ENCODE measurements at places on chromosomes 3 and 15.

GRCh38 chr3:160398820-160399124 is 253 bp downstream of the IFT80 start:
- DNase-seq = no peak

GRCh38 chr3:169060037-169060436 is 603.5 kb downstream of the MECOM start:
- DNase-seq = no peak

- DNase-seq = no peak
Measured at GRCh38 chr3:120147072-120147871, 53.0 kb upstream of the GSK3B start.

DNA sequence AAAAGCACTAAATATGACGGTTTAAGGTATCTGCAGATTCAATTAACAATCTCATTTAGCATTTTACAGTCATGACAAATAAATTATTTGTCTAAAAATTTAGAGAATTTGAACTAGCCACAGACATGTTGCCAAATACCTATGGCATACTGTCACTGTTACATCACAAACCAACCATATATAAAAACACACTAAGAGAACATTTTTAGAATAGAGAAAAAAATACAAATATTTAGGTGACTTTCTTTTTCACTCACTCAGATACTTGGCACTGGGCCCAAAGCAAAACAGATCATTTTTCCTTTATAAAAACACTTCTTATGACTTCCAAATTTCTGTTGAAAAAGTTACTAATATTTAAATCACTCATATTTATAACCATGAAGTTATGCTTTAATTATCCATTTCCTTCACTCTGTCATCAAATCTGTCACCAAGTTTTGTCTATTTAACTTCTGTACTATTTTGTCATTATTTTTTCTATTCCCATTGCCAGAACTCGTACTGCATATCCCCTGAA is 644.7 kb downstream of the OTOL1 start:
- no peak for DNase-seq

GRCh38 chr3:186432189-186432588 is 70.2 kb upstream of the DGKG start:
- no peak for DNase-seq

DNA sequence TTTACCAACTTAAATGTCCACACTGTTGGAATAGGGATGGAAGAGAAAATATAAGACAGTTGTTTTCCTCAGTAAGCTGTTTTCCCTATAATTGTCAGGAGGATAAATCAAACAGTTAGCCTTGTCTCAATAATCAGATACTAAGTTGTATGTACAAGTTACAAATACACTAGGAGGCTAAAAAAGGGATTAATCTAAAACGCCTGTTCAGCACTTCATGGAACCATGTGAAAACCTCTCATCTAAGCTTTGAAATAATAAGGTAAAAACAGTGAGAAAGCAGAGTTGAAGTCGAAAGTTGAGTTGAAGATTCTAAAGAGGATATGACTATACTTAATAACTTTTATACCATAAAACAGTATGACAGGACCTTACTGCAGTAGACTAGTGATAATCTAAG is 62.0 kb downstream of the CALML4 start:
- DNase-seq = no peak

GRCh38 chr3:166360720-166361119 is 523.5 kb upstream of the BCHE start:
- DNase-seq = no peak

- no peak for DNase-seq
Measured at GRCh38 chr3:23206366-23206765, 3.2 kb downstream of the UBE2E2 start.

- DNase-seq = no peak
Measured at GRCh38 chr15:36256404-36256807, 323.0 kb upstream of the CDIN1 start.

GRCh38 chr3:190840146-190840545 is 22.3 kb downstream of the GMNC start:
- DNase-seq = no peak

DNA sequence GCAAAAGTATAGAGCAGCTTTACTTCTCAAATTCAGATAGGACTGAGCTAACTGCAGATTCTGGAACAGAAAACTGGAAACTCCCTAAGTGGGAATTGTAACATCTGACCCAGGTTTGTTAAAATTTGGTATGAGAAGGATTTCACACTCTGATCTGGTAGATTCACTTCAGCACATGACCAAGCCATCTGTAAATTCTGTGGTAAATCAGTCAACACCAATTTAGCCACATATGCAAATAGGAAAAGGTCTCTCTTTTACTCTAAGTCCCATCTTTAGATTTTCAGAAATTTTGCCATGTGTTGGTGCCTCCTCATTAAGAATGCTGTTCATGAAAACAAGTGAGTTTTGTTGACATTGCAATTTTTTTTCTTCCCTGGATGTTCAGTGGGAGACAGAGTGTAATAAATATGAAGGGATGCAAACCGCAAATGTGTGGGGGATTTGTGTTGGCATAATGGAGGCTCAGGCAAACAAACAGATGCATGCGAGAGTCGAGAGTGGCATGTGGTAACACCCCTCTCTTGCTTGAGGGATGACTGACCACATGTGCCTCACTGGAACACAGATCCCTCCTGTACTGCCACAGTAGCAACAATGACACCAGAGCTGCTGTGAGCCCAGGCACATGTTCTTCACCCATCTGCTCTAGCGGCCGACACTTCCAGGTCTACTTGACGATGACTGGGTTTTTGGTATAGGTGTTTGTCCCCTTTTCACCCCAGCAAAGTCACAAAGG is 146.6 kb downstream of the FEZF2 start:
- DNase-seq = no peak

- DNase-seq = no peak
Measured at GRCh38 chr3:69082361-69082760, 2.2 kb upstream of the UBA3 start.

DNA sequence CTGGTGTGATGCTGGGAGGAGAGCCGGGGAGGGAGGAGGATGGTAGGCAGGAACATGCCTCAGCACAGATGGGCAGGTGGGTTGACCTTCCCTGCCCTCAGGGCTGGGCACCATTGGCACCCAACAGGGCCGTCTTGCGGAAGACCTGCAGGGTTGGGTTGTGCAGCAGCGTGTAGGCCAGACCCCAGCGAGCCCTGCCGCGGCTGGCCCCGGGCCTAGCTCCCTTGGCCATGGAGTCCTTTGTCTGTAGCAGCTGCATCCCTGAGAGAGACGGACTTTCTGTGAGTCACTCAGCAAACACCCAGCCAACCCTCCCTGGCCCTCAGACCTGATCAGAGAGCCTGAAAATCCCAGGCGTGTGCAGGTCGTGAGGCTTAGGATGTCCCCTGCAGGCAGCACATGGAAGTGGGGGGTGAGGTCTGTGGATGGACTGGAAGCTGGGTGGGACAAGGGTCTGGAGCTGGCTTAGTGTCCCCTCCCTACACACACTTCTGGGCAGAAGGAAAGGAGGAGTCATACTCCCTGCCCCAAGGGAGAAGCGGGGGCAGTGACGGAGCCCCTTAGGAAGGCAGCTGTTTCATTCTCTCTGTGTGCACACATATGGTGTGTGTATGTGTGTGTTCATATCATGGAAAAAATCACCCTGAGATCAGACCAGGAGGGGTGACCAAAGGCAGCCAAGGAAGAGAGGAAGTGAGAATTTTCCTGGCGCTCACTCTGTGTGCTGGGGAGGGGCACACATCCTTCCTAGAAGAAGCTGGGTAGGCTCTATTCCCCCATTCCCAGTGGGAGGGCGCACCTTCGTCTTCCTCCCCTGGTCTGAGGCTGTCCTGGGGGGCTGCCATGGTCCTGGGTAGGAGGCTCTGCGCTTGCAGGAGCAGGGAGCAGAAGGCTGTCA is 6.7 kb downstream of the ISLR start:
- DNase-seq = no peak

DNA sequence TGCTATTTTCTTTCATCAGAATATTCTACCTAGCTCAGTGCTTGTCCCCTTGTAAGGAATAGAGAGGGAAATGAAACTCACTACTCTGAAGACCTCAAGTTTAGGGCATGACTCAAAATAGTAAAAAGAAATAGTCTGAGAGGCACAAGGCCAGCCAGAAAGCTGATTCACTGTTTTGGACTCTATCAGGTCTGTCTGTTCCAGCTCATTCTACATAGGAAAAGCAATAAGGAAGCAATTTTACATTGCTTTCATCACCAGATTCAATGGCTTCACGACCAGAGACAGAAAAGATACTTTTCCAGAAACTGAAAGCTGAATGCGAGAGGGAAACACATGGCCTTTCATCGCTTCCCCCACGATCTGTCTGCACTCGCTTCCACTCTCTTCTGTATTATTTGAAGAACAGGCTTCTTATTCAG is 276.0 kb downstream of the GBE1 start:
- DNase-seq = no peak

DNA sequence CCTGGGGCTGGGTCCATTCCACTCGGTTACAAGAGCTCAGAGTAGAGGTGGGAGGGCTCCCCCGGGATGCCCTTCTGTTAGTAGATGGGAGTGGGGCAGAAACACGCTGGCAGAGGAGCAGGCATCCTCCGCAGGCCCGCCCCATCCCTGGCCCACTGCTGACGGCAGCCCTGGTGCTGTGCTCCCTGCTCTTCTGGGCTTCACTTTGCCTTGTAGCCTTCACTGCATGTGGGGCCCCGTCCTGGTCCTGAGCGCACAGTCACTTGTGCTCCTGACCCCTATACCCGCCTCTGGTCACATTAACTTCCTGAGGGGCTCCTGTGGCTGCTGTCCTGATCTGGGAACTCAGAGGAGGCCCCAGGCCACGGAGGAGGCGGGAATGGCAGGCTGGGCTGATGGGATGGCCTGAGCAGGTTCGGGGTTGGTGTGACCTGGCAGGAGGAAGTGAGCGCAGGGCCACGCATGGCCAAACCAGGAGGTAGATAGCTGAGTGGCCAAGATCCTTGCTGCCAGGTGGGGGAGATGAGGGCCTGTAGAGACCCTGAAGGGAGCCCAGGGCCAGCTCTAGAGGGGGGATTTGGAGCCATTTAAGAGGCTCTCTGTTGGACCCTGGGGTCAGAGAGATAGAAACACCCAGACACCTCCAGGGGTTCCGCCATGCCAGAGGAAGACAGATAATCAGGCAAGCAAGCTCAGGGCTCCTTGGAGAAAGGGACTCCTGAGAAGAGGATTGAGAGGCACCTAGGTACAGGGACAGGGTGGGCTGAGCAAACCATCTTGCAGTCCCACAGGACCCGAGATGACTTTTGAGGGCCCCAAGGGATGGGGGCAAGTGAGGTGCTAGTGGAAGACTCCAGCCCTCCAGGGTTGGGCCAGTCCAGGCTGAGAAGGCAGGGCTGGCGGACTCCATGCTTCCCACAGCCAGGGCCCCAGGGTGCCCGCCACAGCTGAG is 92.2 kb upstream of the PRR23E start:
- no peak for DNase-seq

DNA sequence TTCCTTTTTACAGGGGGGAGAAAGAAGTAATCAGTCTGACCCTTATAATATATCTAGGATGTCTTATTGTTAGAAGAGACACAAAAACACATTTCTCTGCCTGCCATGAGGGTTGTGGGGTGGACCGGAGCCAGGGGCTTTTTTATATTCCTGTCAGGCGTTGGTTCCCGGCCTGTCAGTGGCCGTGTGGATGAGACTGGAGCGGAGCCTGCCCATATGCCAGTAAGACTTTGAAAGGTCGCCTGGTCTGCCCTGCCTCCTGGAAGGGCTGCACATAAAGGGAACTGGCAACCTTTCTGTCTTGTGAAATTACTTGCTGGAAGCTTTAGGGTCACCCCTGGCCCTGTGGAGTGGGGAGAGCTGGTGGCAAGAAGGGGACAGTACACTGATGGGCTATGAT is 34.7 kb downstream of the MAP3K13 start:
- no peak for DNase-seq

DNA sequence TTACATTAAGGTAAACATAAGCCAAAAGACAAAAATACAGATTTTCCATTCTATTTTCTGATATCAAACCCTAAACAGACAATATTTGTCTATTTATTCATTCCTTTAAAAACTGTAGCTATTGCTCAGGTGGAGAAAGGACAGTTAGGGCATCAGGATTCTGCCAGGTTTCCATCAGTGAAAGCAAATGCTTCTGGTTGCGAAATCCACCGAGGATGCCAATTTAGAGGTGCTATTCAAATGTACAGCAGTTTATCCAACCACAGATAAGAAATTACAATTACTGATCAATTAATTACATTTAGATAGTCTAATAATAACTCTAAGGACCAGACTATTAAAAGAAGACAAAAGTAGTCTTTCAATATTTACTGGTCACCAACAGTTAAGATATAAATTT is 3.9 kb downstream of the TOMM70 start:
- no peak for DNase-seq

DNA sequence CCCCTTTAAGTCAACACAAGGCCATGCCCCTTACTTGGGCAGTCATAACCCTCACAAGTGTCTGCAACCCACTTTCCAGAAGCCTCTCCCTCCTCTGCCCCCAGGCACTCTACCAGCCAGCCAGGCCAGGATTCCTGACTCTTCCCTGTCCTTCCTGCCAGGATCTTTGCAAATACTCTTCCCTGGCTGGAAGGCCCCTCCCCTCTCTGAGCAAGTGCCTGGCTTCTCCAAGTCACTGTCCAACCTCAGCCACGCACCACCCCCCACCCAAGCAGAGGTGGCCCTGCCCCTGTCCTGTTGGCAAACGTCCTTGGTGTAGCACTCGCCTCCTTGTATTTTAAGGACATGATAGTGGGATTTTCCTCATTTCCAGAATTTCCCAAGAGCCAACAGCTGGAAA is 54.7 kb upstream of the USP3 start:
- DNase-seq = no peak

Data from H1 (cell line).